GM12892 (cell line): ENCODE measurements at places on chromosomes 1 and 21.

DNA sequence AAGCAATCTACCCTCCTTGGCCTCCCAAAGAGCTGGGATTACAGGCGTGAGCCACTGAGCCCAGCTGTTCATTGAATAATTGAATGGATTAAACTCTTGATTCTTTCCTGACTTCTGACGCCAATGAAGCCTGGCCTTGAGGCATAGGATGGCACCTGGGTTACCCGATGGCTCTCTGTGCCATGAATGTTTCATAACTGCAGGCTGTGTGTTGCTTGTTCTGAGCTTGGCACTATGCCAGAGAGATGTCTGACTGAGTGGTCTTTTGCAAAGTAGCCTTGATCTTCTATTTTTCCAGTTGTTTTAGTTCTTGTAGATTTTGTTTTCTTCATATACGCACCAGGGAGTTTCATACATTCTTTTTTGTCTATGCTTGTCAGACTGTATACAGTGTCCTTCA is 38.5 kb upstream of the AK4 start:
- no peak for DNase-seq

DNA sequence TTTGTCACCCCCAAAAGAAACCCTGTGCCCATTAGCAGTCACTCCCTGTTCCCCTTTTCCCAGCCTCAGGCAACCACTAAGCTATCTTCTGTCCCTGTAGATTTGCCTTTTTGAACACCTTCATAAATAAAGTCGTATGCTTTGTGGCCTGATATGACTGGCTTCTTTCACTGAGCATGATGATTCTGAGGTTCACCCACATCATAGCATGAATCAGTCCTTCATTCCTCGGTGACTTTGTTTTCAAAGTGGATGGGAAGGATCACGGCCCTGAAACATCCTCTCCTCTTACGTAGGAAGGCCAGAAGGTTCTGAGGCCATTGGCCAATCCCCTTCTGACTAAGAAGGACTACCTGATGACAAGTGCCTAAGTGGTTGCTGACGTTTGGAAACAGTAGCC is 39.1 kb downstream of the NIPAL3 start:
- no peak for DNase-seq

DNA sequence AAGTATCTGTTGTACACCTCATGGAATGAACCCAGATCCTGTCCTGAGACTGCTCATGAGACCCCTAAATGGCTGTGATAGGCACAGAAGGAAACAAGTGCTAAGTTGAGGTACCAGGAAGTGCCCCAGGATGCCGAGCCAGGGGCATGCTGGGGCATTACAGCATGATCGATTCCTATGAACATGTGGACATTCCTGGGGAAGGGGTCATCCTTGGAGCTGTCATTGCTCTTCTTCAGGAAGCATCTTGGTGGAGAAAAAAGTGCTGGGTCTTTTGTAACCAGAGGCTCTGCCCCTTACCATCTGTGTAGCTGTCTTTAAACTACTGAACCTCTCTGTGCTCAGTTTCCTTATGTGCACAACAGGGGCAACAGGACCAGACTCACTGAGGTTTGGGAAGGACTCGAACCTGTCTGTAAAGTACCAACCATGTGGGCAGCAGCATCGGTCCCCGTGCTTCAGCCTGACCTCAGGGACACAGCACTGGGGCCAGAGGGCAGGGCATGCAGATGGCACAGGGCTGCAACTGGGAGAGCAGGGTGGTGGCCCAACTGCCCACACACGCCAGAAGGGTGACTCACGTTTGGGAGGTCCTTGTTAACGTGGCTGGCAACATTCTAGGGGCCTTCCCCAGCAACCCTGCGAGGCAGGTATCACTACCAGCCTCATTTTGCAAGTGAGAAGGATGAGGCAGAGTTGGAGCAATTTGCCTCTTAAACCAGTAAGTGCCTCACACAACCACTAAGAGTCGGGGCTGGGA is 142.3 kb upstream of the EDN2 start:
- no peak for DNase-seq

GRCh38 chr1:92943502-92943847 is 17.8 kb downstream of the DIPK1A start:
- DNase-seq = no peak

DNA sequence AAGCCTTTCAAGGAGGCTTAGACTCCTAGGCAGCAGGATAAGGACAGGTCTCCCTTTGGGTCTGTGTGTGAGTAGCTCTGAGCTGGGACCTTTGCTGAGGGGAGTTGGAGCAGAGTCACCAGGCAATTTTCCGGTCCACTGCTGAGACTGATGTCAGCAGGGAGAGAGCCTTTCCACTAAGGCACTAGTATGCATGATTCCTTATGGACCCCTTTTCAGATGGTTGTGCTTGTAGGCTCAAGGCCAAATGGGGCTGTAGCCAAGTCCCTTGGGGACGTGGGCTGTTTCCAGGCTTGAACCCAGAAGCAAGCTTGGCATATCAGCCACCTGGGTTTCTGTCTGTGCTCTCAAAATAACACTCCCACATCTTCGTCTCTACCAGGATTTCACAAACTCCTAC is 73.0 kb downstream of the CCDC18 start:
- no peak for DNase-seq

GRCh38 chr1:221777431-221778072 is 35.7 kb upstream of the DUSP10 start:
- DNase-seq = no peak

- DNase-seq = no peak
Observed at GRCh38 chr1:53137729-53138128, 4.7 kb downstream of the SLC1A7 start.

- no peak for DNase-seq
Observed at GRCh38 chr21:31447505-31447904, 103.4 kb upstream of the TIAM1 start.

DNA sequence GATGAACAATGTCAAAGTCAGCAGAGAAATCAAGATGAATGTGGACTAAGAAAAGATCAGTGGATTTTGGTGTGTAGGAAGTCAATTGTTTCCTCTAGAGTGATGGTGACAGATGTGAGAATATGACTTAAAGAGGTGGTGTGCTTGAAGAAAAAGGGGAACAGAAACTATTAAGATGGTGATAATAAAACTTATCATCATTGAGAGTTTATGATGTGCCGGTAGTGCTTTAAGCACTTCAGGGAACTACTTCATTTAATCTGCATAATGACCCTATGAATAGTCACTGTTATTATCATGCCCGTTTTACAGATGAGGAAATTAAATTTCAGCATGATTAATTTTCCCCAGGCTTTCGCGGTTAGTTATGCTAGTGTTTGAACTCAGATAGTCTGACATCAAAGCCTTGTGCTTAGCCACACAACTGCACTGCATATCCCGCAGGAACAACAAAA is 246.9 kb upstream of the LRRC7 start:
- no peak for DNase-seq

- DNase-seq = no peak
Observed at GRCh38 chr1:98793136-98793535, 131.6 kb downstream of the SNX7 start.

- DNase-seq = no peak
Observed at GRCh38 chr21:46145159-46145839, 10.1 kb downstream of the FTCD start.

DNA sequence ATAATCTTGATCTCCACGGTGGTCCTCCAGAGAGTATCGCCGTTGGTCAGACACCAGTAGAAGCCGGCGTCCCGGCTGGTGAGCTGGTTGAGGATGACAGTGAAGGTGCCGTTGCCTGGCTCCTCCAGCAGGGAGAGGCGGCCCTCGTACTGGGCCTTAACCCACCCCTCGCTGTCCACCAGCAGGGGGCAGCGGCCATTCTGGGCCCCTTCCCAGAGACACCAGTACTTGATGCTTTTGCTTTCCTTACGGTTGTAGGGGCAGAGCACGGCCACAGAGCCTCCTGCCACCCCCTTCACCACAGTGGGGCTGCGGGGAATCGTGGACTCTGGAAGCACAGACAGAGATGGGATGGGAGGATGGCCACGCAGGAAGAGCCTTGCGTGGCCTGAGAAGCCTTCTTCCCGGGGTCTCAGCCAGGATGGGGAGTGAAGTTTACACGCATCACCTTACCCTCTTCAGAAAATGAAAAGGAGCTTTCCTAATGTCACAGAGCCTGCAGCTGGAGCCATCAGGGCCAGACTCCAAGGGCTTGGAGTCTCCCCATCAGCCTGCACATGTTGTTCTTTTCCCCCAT is 10.7 kb downstream of the PIGR start:
- no peak for DNase-seq

GRCh38 chr1:155835548-155835947 is 21.5 kb downstream of the GON4L start:
- DNase-seq = no peak

- no peak for DNase-seq
Observed at GRCh38 chr1:12477936-12478611, 139.9 kb downstream of the DHRS3 start.

DNA sequence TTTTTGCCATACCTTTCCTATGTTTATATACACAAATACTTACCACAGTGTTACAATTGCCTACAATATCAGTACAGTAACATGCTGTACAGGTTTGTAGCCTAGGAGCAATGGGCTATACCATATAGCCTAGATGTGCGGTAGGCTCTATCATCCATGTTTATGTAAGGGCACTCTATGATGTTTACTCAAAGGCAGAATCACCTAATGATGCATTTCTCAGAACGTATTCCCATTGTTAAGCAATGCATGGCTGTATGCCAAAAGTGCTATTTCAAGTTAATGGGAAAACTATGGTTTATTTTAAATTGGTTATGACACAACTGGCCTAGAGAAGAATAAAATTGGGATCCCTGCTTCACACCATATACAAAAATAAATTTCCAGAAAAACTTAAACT is 36.9 kb upstream of the DISP1 start:
- DNase-seq = no peak

DNA sequence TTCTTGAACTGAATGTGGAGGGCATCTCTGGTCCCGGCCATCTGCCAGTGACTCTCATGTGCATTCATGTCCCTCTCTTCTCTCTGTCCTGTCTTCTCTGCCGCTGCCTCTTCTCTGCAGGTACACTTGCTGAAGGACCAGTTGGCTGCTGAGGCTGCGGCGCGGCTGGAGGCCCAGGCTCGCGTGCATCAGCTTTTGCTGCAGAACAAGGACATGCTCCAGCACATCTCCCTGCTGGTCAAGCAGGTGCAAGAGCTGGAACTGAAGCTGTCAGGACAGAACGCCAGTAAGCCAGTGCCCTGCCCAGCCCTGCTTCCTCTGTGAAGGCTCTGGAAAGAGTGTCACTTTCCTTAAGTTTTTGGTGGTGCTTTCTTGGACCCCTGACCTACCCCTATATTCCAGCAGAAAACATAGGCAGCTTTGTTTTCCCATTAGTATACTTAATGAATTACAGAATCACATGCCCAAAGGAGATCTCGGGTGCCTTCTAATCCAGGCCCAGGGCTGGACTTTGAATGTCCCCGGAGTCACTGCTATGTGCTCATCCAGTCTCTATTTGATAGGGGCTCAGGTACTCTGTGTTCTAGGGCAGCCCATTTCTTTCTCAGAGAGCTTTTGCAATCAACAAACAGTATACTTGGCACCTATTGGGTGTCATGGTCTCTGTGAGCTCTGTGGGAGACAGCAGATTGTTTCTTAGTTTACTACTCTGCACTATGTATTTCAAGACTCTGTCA is 11.2 kb downstream of the SPATA46 start:
- DNase-seq = no peak

DNA sequence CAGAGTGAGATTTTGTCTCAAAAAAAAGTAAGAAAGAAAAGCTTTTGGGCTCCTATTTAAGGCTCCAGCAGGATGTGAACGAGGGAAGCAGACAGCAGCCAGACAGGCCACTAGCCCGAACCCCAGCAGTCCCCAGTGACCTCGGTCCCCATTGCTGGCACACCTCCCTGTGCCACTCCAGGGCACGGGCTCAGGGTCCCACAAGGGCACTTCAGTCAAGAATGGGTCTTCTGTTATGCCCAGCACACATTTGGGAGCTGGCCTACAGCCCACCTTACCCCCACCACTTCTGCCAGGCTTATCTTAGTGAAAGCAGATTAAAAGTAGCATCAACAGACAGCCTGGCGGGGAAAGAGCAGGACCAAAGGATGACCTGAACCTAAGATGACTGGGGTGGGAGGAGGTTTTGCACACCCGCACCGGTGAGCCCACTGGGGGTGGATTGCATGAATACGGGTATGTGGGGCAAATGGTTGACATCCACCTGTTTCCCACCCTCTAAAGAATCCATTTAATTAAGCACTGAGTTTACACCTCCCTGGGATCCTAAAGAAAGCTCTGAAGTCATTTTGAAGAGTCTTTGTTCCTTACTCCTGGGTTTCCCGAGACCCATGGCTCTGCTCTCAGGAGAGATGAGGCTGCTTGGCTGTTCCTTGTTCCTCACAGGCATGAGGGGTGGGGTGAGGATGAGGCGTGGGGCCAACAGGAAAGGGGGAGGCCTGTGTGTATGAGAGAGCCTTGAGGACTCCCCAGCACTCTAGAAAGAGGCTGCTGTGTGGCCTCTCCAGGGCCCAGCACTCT is 4.7 kb downstream of the CHI3L1 start:
- DNase-seq = no peak

- DNase-seq = no peak
Observed at GRCh38 chr1:224502459-224503160, 68.0 kb upstream of the WDR26 start.

- DNase-seq = no peak
Observed at GRCh38 chr21:22657781-22658180, 1659.6 kb downstream of the NCAM2 start.

- no peak for DNase-seq
Observed at GRCh38 chr1:225440380-225441221, 12.8 kb upstream of the LBR start.

GRCh38 chr1:183105449-183105848 is 80.6 kb upstream of the LAMC2 start:
- no peak for DNase-seq

GRCh38 chr21:18340387-18340942 is 63.1 kb downstream of the TMPRSS15 start:
- DNase-seq = no peak

DNA sequence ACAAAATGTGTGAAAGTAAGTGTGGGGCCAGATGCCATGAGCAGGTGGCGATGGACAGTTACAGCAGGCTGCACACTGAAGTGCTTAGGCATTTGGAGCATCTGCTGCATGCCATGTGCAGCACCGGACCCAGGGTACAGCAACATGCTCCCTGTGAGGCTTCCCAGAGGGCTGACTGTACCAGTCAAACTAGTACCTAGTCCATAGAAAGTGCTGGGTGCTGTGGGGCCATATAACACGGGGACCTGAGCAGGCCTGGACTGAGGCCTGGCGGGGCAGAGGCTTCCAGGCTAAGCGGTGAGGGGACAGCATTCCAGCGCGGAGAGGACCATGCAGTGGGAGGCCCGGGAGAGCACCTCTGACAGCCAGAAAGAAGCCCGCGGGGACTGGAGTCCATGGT is 29.9 kb upstream of the PKP1 start:
- no peak for DNase-seq

DNA sequence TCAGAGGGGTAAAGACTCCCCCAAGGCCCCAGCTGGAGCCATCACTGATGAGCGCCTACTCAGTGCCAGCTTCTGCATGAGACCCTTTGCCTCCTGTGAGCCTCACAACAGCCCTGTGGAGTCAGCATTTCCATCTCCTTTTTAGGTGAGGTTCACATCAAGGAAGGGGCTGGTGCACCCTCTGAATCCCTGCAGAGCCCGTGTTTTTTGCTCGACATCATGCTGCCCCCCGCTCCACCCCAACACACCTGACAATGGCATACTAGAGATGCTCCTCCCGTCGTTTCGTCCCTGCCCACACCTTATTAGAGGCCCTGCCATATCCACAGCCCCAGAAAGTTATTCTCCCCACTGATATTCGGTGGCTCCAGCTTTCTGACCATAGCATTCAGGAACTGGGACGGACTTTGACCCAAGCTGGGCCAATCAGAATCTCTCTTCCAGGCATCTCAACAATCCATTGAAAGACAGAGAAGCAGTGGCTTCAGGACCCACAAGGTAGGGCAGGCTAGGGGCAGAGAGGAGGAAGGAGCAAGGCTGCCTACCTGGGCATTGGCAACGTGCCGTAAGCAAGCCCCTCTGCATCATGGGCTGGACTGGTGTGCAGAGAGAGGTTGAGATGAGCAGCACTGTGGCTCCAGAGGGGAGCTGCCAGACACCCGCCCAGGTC is 32.7 kb downstream of the EPHA10 start:
- no peak for DNase-seq
